ENCODE measurements at places on chromosomes 3 and 15.

DNA sequence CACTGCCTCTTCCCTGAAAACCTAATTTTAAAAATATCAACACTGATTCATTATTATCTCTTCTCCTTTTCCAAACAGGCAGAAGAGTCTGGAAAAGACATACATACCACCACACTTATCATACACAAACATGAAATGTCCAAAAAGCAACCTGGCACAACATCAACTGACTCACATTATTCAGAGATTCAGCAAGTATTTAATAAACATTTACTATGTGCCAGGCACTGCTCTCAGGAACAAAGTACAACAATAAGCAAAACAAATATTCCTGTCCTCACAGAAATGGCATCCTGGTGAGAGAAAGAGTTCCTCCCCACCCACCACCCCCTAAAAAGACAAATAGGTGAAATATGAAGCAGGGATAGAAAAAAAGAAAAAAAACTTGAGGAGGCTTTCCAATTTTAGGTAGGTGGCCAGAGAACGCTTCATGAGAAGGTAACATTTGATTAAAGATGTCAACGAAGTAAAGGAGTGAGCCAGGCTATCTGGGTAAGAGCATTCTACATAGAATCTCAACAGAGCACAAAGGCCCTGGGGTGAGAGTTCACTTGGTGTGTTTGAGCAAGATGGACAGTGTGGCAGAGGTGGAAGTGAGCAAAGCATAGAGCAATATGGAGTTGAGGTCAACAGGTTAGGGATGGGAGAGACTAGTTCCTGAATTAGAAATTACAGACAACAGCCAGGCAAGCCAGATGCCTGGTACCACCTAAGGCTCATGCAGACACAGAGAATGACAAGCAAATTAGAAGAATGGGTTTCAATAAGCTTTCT is 141.7 kb downstream of the OSBPL10 start:
- peaks cover 59% of the 10 kb centered on the region for H3K4me1 ChIP-seq
- peaks cover 14% of the 10 kb centered on the region for H3K36me3 ChIP-seq
- H3K27ac ChIP-seq: peak overlapping the region; percentile 9
- no peak for DNase-seq
- no peaks in the 10 kb centered on the region for H3K27me3 ChIP-seq
- H3K4me3 ChIP-seq: no peak overlapping the region

DNA sequence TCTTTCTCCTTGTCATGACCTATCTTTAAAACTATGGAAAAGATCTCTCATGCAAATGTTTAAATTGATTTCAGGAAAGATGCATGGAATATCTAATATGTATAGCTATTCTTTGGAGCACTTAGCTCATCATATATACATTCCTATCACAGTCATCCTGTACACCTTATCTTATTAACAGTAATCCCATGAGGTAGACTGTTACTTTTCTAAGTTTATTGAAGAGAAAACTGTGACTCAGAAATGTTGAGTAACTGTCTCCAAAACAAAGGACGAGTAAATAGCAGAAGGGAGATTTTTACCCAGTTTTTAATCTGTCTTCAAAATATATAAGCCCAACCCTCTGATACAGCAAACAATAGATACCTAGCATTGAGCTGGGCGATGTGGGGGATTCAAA is 308.3 kb downstream of the GAP43 start:
- no peak overlapping the region for H3K27ac ChIP-seq
- no peaks in the 10 kb centered on the region for H3K27me3 ChIP-seq
- no peak overlapping the region for H3K4me3 ChIP-seq
- no peak for DNase-seq
- no peaks in the 10 kb centered on the region for H3K36me3 ChIP-seq

DNA sequence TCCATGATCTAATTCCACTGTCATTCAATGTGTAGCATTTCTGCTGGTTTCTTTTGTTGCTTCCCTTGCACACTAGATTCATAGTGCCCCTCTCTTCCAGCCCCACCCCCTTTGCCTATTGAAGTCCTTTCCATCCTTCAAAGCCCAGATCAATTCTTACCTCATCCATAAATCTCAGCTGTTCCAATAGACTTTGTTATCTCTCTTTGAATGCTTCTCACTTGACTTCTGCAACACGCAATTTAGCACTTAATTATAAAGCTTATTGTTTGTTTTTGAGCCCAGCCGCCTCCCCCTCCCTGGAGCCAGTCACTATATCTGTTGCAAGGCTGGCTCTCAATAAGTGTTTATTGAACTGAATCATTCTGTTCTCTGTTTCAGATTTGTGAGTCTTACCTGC is 174.6 kb upstream of the TBL1XR1 start:
- H3K4me3 ChIP-seq: no peak overlapping the region
- no peaks in the 10 kb centered on the region for H3K36me3 ChIP-seq
- H3K27me3 ChIP-seq: no peaks in the 10 kb centered on the region
- H3K4me1 ChIP-seq: no peaks in the 10 kb centered on the region
- no peak overlapping the region for H3K27ac ChIP-seq
- DNase-seq: no peak

- no peaks in the 10 kb centered on the region for H3K27me3 ChIP-seq
- no peak overlapping the region for H3K4me3 ChIP-seq
- no peak overlapping the region for H3K27ac ChIP-seq
- H3K4me1 ChIP-seq: no peaks in the 10 kb centered on the region
These were observed 136.4 kb downstream of the SPATA16 start for GRCh38 chr3:173004681-173005080.

DNA sequence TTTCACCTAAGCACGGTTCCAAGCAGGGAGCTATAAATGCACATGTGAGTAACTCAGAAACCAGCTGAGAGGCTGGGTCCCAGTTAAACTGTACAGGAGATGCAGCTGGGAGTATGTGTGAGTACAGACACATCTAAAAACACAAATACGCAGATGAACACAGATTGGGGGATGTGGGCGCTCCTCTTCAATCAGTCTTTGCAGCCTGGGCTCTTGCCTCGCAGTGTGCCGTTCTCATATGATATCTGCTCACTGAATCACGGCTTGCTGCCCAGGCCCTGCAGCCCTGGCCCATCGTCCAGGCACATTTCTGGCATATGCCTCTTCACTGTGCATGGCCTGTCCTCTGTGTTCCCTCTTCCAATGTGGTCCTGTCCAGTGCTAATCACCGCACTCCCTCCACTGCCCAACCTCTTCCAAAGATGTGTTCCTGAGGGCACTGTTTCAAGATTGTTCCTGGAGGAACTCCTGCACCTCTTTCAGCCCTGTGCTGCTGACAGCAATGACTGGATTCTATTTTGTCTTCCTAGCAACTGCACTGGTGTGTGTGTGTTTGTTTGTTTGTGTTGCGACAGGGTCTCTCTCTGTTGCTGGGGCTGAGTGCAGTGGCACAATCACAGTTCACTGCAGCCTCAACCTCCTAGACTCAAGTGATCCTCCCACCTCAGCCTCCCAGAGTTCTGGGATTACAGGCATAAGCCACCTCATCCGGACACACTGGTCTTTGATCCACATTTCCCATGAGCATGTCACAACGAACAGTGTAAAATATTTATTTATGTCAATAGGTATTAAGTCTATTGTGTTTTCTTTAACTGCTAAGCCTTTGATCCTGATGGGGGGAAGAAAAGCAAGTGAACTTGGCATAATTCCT is 17.0 kb downstream of the CA12 start:
- no peak for DNase-seq
- H3K4me1 ChIP-seq: no peaks in the 10 kb centered on the region
